ENCODE measurements at places on chromosomes 12 and 14.

DNA sequence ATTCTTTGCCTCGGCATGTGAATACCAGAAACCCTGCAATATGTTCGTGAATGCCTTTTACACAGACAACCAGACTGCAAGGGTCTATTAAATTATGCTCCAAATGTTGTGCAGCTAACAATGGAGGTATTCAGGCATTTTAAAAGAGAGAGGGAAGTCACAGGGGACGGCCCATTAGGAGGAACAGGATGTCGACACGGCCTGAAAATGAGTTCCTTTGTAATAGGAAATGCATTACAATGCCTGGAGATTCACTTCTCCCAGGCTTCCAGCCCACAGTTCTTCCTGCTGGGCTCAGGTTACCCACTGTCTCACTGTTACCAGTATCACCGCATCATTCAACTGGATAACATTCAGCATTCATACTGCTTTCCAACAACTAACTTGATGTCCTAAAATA is 2.5 kb downstream of the DUSP6 start:
- DNase-seq, result peak; percentile 38

- DNase-seq, result no peak
These were observed 185.0 kb downstream of the DPF3 start for GRCh38 chr14:72708708-72709475.

DNA sequence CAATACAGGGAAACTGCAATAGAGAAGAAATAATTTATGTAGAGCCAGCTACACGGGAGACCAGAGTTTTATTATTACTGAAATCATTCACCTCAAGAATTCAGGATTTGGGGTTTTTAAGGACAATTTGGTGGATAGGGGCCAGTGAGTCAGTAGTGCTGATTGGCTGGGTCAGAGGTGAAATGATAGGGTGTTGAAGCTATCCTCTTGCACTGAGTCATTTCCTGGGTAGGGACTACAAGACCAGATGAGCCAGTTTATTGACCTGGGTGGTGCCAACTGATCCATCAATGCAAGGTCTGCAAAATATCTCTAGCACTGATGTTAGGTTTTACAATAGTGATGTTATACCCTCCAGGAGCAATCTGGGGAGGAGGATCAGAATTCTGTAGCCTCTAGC is 486.3 kb downstream of the LRIG3 start:
- peak; percentile 68 for DNase-seq

DNA sequence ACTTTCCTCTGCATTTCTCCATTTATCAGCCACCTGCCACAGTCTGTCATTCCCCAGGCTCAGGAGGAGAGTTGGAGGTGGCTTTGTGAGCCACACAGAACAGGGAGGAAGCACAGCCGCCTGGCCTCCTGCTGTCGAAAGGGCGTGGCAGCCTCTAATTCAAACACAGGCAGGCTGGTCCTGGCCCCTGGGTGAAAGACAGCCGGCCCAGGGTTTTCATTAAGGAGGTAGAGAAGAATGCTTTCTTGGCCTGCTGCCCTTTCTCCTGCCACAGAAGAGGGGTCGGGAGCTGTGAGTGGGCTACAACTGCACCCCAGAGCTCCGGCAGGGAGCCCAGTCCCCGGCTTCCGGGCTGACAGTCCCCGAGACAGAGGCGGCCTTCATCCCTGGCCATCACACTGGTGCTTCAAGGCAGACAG is 108.6 kb upstream of the FZD10 start:
- no peak for DNase-seq

- DNase-seq, result no peak
These were observed 780.2 kb upstream of the TBX3 start for GRCh38 chr12:115464111-115464581.

DNA sequence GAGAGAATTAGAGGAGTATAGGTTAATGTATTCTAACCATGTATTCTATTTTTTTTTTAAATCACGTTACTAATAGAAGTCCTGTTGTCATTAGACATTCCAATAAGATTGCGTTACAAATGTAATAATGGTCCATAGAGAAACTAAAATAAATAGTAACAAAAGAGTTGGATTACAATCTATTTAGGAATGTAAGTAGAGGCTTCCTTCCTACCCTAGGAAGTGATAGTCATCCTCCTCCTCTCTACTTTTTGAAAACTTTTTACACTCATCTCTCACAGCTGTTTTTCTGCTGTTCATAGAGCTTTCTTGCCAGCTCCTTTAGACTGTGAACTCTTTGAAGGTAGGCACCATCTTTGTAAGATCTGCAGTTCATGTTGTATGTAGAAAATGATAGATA is 23.6 kb downstream of the TRHDE start:
- DNase-seq, result peak; percentile 77

- no peak for DNase-seq
These were observed 179.2 kb upstream of the C14orf180 start for GRCh38 chr14:104400355-104400754.

DNA sequence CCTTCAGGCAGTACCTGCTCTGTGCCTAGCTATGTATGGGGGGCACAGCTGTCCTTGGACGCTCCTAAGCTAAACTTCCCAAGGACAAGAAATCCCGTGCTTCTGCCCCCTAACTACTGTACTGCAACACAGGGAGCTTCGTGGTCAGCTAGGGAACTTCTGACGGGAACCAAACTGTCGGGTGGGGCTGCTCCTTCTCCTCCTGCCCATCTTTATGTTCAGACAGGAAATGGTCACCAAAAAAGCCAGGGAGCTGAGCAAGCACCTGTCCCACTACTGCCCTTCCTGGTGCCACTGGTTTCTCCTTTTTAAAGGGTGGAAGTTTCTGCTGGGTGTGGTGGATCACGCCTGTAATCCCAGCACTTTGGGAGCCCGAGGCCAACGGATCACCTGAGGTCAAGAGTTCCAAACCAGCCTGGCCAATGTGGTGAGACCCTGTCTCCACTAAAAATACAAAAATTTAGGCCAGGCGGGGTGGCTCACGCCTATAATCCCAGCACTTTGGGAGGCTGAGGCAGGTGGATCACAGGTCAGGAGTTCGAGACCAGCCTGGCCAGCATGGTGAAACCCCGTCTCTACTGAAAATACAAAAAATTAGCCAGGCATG is 26.6 kb downstream of the PXN start:
- no peak for DNase-seq

- no peak for DNase-seq
These were observed 30.8 kb downstream of the NCKAP5L start for GRCh38 chr12:49797449-49797776.

DNA sequence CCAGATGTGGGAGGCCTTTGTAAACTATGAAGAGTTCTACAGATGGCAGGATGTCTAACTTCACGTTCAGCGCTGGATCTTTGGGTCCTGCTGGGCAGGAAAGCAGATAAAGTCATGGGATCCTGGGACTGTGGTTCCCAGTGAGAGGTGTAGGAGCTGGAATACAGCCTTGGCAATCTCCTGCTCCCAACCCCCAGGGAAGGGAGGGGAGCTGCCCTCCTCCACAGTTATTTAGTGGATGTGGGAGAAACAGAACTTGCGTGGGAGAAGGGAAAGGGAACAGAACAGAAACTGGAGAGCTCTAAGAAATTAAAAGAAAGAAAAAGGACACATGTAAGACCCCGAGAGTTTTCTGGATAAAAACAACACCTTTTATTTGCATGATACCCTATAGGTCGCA is 37.0 kb downstream of the NUAK1 start:
- DNase-seq, result no peak

GRCh38 chr12:5973461-5974115 is 28.5 kb upstream of the ANO2 start:
- DNase-seq, result no peak

DNA sequence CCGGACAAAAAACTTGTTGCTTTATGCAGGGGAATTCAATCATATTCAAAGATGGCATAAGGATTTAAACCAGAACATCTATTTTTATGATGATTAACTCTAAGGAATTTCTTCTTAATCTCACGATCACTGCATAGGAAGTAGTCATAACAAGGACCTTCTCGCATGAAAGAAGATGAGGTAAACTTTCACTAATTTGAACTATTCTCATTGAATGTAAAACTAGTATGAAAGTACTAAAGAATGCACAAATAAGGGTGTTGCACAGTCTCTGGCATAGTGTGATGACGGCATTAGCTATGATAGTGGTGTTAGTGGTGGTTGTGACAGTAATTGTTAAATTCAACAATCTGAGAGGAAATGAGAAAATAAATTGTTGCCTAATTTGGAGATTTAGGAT is 280.0 kb downstream of the SLC6A15 start:
- peak; percentile 26 for DNase-seq

GRCh38 chr12:81416571-81416970 is 338.7 kb downstream of the ACSS3 start:
- no peak for DNase-seq

DNA sequence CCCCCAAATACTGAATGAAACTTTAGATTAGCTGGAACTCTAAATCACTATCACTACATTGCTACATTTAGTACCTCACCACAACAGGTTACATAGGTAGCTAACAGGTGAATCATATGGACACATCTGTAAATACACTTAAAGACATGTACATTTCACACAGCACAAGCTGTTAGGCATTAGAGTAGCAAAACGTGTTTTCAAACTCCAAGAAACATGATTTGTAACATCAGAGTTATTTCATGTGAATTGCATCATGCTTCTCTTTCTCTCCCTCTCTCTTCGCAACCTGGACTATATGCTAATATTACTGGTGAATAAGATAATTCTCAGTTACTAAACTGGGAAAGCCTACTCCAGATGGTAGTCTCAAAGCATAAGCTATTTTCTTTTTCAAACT is 4.3 kb downstream of the SEL1L start:
- no peak for DNase-seq

DNA sequence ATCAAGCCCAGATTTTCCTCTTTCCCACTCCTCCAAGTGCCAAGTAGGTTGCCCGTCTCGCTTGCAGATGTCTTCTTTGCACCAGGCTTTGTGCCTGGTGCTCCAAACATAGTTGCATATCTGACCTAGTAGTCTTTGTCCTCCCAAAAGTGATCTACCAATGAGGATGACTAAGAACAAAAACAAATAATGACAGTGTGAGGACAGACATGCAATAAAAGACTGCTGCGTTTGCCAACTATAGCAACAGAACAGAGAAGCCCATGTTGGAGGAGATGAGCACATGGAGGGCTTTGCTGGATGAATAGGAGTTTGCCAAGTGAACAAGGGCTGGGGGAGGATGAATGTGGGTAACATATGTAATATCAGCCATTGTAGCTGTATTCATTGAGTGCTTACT is 15.6 kb downstream of the DTX1 start:
- peak; percentile 26 for DNase-seq

- no peak for DNase-seq
These were observed 5.3 kb downstream of the KRT7 start for GRCh38 chr12:52238207-52238840.

GRCh38 chr12:57772429-57773322 is at the start of gene EEF1AKMT3:
EEF1AKMT3 (plus strand) TSS chr12:57772614; CDS start chr12:57772725, 111 bp downstream.
- peak; percentile 30 for DNase-seq

DNA sequence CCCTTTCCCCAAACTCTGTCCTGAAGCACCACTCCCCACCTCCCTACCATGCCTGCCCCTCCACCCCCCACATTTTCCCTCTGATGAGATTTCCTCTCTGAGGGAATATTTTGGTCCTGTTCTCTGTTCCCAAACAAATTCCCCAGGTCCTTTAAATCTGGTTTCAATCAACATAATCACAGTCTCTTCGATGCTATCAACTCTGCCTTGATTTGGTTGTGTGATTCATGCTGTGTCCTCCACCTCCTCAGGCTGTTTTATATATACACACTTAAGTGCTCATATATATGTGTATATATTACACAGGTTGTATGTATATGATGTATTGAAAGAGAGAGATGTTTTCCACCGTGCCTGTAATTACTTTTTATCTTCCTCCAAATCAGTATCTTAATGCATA is 36.0 kb downstream of the NTF3 start:
- peak; percentile 38 for DNase-seq

- peak; percentile 62 for DNase-seq
These were observed 1.7 kb upstream of the DUSP6 start for GRCh38 chr12:89353823-89354611.

DNA sequence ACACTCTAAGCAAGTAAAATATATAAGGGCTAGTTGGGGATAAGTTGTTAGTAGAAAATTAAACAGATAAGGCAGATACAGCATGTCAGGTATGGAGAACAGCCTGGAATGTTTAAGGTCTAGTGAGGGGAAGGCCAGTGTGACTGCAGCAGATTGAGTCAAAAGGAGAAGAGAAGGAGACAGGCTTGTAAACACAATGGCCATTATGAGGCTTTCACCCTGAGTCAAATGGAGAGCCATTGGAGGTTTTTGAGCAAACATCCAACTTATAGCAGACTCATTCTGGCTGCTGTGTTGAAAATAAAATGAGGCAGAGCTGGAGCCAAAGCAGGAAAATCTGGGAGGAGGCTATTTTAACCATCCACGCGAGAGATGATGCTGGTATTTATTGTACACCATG is 142.0 kb downstream of the DUSP6 start:
- DNase-seq, result no peak

DNA sequence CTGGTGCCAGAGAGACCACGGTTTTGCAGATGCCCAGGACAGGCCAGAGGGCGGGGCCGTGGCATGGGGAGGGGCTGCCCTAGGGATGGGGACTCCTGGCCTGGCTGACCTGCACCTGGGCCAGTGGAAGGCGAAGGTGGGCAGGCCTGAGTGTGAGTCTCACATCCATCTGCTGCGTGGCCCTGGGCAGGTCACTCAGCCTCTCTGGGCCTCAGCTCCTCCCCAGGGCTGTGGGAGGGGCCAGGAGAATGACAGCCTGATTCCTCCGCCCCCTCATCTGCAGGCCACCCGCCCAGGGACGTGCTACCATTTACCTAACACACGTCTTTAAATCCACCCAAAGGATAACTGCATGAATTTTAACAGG is 90.9 kb downstream of the GALNT9 start:
- no peak for DNase-seq

DNA sequence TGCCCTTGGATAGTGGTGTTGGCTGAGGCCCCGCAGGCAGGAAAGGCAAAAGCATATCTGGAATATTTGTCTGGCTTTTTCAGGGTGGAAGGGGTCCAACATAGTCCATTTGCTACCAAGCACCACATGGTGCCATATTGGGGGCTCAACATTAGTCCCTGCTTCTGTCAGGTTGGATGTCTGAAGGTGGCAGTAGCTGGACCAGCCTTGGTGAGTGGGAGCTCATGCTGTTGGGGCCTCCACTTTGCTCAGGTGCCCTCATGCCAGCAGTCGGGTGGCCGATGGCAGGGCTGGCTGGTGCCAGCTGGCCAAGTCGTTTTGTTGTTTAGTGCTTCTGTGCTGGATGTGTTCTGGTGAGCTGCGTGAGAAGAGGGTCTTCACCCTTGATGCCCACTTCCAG is 135.3 kb downstream of the PAPOLA start:
- no peak for DNase-seq

GRCh38 chr12:75533239-75533638 is 21.8 kb upstream of the KRR1 start:
- no peak for DNase-seq

- no peak for DNase-seq
These were observed 344.9 kb downstream of the FSCB start for GRCh38 chr14:44162197-44162596.

GRCh38 chr14:81434230-81434629 is 34.1 kb upstream of the STON2 start:
- no peak for DNase-seq
